ENCODE measurements at places on chromosomes 12 and 14.

GRCh38 chr12:92898755-92899154, 30.3 kb downstream of the EEA1 start:
- no peak for DNase-seq

GRCh38 chr12:94100990-94101737, 47.2 kb upstream of the PLXNC1 start:
- peak; percentile 60 for DNase-seq

- DNase-seq, result no peak
Observed at GRCh38 chr14:82055515-82056115, 522.0 kb upstream of the SEL1L start.

- no peak for DNase-seq
Observed at GRCh38 chr14:87732562-87732961, 260.4 kb downstream of the GALC start.

GRCh38 chr12:68036642-68037041, 47.4 kb downstream of the IFNG-AS1 start:
- DNase-seq, result no peak

All from GM18507 (cell line).